ENCODE measurements at places on chromosomes 7 and 10.

GRCh38 chr10:69409968-69410367 is 6.8 kb downstream of the TACR2 start:
- no peak for DNase-seq

- no peak for DNase-seq
Measured at GRCh38 chr10:48525113-48525512, 79.8 kb downstream of the ARHGAP22 start.

- no peak for DNase-seq
Measured at GRCh38 chr7:138549082-138549481, 89.0 kb downstream of the TRIM24 start.

DNA sequence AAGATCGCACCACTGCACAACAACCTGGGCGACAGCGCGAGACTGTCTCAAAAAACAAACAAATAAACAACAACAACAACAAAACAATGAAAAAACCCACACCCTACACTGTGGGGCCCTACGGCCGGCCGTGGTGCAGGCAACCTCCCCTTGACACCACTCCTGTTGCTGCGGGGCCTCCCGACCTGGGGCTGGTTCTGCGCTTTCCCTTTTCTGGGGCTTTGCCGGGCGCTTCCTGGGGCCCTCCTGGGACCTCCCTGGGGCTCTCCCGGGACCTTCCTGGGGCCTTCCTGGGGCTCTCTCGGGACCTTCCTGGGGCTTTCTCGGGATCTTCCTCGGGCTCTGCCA is 46.6 kb downstream of the INSIG1 start:
- DNase-seq = no peak

GRCh38 chr10:30422981-30423654 is 10.9 kb upstream of the MAP3K8 start:
- no peak for DNase-seq

DNA sequence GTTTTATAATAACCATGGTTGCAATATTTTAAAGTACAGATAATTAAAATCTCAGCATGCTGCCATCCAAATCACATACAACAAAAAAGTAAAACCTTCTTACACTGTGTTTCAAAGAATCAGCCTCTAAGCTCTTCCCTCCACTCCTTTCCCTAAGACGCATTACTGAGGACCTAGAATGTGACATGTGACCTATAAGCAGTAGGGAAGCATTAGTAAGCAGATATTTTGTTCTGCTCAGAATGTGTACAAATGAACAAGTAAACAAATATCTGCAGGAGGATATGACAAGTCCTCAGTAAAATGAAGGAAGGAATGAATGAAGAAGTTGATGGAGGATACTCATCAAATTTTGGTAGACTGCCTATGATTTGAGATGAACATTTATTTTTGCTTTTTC is 49.1 kb downstream of the RAB11FIP2 start:
- DNase-seq = no peak

- DNase-seq = no peak
Measured at GRCh38 chr7:116111475-116111874, 80.9 kb upstream of the TFEC start.

DNA sequence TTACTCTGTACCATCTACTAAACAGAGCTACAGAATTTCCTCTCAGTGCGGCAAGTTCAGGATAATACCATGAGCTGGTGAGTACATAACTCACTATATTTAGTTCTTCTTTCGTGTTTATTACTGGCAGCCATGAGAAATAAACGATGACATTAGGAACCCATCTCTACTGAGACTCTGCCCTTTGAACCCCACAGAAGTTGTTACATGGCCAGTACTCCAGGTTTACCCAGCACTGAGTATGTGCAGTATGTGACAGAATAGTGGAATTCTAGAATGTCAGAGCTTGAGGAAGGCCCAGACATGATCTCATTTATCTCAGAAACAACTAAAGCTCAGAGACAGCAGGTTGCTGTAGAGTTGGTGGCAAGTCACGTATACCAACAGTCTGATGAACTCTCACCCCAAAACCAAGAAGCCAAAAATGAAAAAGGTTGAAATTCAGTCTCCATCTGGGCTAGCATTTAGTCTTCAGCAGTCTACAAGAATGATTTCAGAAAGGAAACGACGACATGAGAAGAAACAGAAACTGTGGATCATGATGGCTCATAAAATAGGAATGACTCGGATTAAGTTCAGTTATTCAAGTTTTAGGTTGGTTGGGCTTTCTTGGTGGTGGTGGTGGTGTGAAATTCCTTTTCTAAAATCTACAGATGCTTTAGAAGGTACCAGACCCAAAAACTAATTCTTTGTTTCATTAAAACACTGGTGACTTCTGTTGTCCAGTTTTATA is 78.5 kb downstream of the SORBS1 start:
- DNase-seq = no peak

DNA sequence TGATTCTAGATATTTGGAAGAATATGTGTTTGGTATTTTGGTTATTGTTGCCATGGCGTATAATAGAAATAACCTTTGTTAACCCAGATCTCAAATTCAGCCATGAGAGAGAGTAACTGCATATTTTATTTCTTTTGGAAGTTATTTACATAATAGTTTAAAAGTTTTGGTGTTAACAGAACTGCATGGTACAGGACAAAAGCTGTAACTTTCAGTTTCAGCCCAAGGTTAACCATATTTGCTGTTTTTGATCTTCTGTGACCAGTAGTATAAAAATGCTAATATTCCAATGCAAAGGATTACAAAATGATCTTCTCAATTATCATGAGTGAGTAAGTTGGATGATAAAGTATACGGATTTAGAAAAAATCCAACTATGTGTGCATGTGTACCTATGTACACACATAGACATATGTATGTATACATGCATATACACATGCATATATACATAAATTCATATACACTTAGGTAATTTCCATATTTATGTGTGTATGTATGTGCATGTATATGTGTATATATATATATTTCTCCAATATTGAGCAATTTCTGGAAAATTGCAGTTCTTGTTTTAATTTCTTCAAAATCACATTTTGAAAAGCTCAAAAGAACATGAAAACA is 38.0 kb upstream of the PIP4K2A start:
- DNase-seq = no peak

DNA sequence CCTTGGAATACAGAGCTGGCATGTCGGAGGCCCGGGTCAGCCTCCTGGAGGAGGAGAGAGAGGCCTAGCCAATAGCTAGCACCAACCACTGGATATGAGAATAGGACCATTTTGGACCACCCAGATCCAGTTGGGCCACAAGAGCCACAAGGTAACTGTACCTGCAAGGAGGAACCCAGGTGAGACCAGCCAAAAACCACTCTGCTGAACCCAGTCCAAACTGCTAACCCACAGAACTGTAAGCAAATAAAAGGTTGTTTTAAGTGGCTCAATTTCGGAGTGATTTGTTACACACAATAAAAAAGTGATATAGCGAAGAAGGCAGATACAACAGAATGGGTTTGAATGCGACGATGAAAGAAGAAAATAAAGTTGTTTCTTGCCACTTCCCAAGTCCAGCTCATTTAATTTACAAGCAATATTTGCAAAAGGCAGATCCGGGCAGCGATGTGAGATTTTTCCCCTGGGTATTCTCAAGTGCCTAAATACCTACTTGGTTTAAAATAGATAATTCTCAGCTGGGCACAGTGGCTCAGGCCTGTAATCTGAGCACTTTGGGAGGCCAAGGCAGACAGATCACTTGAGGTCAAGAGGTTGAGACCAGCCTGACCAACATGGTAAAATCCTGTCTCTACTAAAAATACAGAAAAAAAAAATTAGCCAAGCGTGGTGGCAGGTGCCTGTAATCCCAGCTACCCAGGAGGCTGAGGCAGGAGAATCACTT is 23.1 kb downstream of the ZNF467 start:
- DNase-seq = no peak

GRCh38 chr10:45607276-45607675 is 65.3 kb downstream of the ZFAND4 start:
- no peak for DNase-seq

DNA sequence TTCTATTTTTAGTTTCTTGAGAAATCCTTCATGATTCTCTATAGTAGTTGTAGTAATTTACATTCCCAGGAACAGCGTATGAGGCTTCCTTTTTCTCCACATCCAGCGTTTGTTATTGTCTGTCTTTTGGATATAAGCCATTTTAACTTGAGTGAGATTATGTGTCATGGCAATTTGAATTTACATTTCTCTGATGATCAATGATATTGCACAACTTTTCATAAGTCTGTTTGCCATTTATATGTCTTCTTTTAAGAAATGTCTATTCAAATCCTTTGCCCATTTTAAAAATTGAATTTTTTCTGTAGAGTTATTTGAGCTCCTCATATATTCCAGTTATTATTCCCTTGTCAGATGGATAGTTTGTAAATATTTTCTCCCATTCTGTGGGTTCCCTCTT is 285.1 kb downstream of the REEP3 start:
- DNase-seq = no peak

- no peak for DNase-seq
Measured at GRCh38 chr7:51077987-51078370, 238.6 kb downstream of the COBL start.

DNA sequence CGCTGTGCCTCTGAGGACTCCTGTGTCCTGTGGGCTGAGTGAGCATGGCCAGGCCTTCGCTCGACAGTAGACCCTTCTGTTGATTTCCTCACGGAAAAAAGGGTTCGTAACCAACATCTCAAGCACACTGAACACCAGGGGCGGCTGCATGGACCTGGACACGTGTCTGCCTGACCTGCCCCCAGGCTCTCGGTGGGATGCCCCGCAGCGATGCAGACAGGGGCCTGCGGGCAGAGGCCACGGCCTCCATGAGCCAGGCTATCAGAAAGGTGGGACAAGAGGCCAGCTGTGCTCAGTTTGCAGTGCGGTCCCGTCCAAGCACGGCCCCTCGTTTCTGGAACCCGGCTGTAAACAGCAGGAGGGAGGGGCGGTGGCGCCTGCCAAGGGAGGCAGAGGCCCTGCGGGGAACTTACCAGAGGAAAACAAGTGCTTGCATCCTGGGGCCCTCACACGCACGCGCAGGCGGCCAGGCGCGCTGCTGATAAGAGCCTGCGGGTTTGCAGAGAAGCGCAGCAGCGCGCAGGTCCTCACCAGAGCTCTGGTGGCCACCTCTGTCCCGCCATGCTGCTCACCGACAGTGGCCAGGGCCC is 10.6 kb downstream of the GPR146 start:
- DNase-seq = no peak

DNA sequence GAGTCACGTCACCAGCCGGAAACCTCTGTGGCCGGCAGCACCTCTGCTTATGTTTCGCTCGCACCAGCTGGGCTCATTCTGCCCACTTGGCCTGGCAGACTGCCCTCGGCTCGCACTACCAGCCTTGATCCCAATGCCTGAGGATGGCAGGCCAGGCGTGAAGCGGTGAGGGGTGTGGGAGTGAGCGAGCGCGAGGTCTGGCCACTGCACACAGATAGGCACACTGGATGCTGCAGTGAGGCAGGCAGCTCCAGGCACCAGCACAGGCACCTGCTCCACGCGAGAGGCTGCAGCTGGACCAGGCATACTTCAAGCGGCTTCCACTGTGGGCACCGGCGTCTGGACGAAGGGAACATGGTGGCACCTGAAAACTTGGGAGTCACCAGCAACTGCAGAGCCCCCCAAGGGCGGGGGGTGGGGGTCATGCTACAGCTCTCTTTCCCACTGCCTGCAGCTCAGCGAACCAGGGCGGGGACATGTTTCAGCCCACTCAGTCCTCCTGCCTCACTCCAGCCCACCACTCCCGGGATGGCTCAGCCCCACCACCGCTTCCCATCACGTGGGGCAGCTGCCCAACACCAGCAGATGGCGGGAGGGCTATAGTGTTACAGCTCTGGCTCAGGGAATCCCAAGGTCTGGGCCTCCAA is 5.4 kb upstream of the DMTF1 start:
- no peak for DNase-seq

DNA sequence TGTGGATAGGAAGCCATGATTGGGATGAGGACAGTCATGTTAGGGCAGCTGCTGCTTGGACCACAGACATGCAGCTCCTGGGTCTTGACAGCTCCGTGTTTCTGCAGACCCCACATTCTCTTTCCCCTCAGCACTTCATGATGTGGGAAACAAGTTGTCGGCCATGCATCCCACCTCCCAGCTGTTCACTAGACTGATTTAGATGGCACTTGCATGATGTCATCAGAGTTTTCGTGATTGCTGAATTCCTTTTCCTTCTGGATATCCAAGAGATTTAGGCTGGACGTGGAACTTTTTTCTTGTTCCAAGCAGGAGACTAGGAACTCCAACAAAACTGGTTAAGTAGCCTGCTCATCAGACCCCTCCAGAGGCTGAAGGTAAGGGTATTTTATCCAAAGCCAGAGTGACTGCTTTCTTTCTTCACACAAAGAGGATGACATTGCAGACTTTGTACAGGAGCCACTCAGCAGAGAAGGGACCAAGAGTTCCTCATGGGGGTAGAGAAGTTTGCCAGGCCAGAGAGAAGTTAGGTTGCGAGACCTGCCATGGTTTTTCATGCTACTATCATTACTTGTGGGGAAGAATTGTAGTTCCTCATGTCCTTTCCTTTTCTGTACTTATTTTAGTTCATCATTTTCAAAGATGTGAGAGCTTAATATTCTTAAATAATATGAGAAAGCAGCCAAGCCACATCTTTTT is 117.7 kb upstream of the GJD4 start:
- no peak for DNase-seq

DNA sequence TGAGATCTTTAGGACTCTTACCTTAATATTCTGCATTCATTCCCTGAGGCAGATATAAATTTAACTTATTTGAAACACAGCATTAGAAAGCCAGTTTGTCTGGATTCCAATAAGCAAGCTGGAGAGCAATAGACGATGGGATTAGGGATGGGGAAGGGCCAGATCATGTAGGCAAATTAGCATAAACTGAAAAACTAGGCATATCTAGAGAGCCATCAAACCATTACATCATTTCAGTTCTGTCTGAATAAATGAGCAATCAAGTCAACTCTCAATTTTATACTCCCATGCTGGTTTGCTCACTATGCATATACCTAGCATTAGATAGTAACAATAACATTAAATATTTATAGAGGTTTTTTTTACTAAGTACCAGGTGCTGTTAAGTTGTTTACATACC is 583.6 kb upstream of the LRRN3 start:
- no peak for DNase-seq

- no peak for DNase-seq
Measured at GRCh38 chr7:25359471-25360059, 131.3 kb upstream of the NPVF start.

DNA sequence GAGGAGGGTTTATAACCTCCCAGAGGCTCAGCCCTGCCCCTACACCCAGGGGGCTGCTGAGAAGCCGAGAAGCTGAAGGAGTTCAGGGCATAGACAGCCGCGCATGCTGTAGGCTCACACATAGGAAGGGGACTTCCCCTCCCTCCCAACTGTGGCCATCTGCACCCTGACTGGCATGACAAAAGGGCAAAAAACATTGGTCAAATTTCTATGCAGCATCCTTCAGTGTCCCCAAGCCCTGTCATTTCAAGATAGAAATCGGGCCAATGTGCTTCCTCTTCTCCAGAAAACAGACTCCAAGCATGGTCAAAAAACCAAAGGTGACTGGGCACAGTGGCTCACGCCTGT is 55.9 kb upstream of the MYL10 start:
- DNase-seq = no peak

DNA sequence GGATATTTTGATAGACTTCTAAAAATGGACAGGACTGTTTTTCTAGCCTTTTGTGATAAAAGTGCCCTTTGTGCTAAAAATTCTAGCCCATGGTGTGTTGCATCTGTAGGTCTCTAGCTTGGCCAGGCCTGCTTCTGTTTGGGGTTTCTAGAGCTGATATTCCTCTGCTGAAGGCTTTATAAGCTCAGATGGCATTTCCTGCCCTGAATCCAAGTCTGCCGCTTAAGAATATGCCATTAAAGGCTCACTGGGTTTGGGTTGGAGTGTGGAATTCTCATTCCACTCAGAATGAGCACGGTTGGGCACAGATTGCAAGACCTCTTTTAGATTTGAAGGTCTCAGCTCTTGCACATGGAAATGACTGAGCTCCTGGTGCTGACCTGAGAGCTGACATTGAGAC is 49.4 kb upstream of the IGFBP3 start:
- DNase-seq = no peak

GRCh38 chr7:134865001-134865845 is 85.8 kb downstream of the CALD1 start:
- DNase-seq = peak; percentile 5
